Stimulated activated CD4-positive, alpha-beta T cell treated with anti-CD3 and anti-CD28 coated beads, Interleukin-4, amount 100 ng/mL, for 48 hours (primary cell): ENCODE measurements at places on chromosomes 12 and 14.

- no peak for DNase-seq
Measured at GRCh38 chr12:107207931-107208525, 114.7 kb upstream of the CRY1 start.

DNA sequence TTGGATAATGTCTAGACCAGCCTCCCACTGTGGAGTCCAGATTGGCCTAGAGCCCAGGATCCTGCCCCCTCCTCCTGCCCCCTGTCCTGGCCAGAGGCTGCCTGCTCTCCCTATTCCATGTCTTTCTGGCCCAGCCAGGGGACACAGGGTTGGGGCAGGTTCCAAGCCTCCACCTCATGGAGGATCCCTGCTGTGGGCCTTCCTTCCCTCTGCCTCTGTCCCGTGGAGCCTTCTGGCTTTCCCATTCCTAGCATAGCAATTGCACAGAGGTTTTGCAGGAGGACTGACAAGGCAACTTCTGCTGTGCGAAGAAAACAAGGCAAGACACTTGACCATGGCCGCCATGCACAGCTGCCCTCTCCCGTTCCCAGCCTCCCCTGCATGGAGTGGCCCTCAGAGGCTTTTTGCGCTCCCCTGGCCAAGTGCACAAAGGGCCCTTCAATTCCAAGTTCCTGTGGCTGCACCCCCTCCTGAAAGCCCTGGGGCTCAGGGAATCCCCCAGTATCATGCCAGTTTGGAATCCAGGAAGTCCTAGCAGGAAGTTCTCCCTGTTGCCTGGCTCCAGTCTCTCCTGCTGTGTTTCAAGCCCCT is 42.1 kb downstream of the KRT80 start:
- DNase-seq, result no peak

DNA sequence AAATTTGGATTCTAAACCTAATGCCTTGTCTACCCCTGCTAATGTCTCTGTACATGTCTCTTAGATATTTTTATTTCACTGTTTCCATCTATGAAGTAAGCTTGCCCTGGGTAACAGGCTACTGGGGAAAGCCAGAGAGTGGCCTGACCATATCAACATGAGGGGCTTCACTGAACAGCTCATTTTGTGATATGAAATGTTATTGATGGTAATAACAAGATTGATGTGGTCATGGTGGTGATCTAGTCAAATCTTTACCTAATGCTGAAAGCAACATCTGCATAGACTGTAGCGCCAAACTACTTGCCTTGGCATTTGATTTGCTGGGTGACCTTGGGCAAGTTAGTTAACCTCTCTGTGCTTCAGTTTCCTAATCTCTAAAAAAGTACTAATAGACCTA is 9.9 kb upstream of the DYRK2 start:
- no peak for DNase-seq

DNA sequence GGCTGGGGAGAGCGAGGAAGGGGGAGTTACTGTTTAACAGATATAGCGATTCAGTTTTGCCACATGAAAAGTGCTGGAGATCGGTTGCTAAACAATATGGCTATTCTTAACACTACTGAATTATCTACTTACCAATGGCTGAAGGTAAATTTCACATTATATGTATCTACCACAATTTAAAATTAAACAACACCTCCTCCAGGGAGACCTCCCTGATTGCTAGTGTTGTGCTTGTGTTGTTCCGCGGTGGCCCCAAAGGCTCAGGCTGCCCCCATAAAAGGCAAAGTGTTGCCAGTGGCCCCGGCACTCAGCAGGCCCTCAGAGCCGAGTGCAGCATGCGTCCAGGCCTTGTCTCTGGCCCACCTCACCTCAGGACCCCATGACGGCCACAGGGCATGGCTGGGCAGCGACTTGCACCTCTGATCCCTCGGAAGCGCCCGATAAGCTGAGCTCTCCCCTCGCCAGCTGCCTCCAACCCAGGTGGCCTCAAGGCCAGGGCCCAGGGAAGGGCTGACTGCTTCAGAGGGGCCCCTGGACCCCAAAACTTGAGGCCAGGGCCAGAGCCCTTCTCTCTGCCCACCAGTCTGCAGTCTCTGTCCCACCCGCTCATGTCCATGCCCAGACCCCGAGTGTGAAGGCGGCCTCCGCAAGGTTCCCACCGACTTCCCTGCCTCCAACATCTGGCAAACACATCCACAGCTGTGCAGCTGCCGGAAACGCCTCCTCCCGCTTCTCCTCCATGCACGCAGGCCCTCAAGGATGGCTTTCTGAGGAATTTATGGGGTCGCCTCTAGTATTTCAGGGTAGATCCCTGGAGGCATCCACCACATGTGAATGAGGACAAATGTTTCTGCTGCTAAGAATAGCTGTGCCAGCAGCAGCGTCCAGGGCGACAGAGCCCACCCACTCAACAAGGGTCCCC is 60.0 kb downstream of the NCOR2 start:
- DNase-seq, result no peak

- no peak for DNase-seq
Measured at GRCh38 chr14:85039353-85039626, 490.7 kb upstream of the FLRT2 start.

- DNase-seq, result no peak
Measured at GRCh38 chr14:92503756-92504491, 9.7 kb upstream of the RIN3 start.
